Stimulated activated CD4-positive, alpha-beta T cell treated with anti-CD3 and anti-CD28 coated beads, Interleukin-1b, Interleukin-23, amount 100 ng/mL, for 24 hours (primary cell): ENCODE measurements at places on chromosomes 1 and 21.

DNA sequence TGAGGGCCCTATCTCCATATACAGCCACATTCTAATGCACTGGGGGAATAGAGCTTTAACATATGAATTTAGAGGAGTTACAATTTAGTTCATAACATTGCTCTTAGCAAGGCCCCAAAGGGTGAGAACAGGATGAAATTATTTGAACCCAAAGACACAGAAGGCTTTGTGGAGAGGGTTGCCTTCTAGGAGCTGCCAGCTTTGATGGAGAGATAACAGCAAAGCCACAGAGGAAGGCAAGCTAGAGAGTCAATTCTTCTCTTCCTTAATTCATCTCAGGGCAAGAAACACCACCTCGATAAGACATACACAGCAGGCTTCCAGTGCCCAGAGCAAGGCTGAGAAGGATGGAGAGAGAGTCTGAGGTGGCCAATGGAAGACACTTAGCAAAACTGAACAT lies 94.8 kb upstream of the TMPRSS15 start:
- no peak for DNase-seq

GRCh38 chr1:202268817-202269216 lies 72.9 kb downstream of the UBE2T start:
- no peak for DNase-seq

DNA sequence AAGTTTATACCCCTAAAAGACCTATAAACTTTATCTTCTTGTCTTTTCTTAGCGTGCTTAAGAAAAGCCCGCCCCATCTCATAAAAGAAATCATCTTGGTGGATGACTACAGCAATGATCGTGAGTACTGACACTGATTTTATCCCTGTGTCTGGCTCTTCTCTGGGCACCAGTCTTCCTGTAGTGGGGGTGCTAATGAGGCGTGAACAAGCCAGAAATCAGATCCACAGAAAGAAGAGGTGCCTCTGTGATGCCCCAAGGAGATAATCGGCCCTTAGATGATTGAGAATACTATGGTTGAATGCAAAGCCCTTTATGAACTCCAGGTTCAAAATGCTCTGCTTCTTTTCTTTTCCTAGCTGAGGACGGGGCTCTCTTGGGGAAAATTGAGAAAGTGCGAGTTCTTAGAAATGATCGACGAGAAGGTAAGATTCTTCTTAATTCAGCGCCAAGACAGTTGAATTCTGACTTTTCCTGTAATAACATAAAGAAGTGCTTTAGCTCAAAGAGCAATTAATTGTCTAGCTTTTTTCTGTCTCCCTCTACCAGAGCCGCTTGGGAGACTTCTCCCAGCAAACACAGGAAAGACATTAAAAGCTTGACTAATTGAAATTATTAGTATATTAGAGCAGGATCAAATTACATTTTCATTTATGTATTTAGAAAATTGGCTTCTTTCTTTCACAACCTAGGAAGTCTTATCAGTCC lies 169.4 kb downstream of the GALNT2 start:
- DNase-seq: no peak

DNA sequence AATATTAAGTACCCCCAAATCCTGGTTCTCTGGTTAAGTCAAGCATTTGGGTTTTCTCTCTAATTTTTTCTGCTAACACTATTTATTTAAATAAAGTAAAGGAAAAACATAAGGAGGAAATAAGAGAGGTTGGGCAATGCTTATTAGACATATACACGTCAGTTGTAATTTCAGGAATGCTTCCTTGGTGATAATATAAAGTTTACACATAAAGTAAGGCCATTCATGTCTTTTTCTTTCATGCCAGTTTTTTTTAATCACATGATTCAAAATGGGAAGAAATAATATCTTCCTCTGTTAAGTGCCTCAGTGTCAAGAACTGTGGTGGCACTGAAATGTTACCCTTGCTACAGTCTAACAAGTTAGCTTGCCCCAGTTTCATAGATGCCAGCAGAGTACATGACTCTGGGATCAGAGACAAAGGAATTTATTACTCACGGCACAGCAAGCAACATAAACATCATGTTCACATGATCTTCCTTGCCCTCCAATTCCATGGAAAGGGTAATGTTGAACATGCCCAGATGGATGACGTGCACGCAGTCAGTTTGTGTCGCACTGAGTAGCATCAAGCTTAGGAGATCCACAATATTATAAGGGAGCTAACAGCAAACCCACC lies 184.9 kb downstream of the PLA2G4A start:
- DNase-seq: no peak

GRCh38 chr1:99560207-99561040 lies 85.5 kb upstream of the PALMD start:
- DNase-seq: no peak

GRCh38 chr1:240693036-240693435 lies 81.1 kb upstream of the GREM2 start:
- DNase-seq: no peak

DNA sequence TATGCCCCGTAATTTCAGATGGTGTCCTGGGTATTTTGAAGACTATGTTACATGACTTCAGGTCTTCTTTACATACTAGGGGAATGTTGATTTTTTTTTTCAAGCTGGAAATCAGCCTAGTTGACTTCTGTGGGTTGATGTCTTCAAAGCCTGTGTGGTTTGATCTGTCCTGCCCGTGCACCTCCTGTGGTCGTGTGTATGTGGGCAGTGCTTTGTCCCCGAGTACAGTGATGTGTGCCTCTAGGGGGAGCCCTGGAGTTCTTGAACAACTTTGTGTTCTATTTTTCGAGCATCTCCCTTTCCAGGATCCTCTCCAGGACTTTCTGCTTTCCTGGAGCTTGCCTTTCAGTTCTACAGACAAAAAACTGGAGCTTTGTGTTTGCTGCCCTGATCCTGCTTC lies 28.9 kb downstream of the OBSCN start:
- DNase-seq: no peak

DNA sequence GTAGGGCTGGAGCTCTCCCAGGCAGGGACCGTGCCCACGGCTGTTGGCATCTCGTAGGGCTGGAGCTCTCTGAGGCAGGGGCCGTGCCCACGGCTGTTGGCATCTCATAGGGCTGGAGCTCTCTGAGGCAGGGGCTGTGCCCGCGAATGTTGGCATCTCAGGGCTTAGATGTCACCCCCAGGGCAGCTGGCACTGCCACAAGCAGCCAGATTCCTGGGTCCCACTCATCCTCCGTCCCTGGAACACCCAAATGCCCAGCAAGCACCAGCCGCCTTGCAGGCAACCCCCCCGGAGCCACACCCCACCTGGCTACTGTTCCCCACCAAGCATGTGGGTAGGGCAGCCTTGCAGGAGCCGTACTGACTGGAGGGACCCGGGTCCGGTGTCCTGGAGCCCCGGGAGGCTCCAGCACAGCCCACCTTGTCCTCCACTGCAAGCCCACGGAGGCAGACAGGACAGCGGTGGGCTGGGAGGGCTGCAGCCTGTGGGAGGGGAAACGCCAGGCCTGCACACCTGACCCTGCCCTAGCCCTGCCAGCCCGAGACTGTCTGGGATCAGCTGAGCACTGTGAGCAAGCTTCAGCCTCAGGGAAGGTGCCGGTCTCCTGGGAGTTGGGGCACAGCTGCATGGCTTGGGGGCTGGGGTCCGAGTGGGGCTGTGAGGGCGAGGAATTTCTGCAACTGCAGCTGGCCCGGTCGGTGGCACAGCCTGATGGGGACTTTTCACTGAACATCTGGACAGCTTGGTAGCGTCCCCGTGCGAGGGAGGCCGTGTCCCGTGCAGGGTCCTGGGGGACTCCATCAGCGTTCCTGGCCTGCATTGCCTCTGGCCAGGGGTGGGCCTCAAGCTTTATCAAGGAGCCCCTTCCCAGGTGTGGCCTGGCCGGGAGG lies 53.6 kb downstream of the COL18A1 start:
- DNase-seq: no peak

DNA sequence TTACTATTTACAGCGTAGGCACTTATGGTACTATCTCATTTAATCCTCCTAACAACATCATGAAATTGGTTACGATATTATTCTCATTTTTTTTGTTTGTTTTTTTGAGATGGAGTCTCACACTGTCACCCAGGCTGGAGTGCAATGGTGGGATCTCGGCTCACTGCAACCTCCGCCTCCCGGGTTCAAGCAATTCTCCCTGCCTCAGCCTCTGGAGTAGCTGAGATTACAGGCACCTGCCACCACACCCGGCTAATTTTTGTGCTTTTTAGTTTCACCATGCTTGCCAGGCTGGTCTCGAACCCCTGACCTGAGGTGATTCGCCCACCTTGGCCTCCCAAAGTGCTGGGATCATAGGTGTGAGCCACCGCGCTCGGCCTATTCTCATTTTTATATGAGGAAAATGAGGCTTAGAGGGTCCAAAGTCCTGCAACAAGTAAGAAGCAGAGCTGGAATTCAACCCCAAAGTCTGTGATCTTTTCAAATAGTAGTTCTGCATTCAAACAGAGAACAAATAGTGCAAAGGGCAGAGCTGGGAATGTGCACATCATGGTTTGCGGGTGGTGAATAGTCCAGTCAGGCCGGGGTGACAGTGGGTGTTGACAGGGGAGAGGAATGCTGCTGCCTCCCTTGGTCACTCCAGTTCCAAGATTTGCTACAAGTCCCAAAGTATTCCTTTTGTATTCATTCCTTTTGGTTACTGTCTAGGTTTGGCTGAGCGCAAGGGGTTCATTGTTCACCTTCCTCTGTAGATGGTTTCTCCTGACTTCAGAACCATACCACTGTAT lies 4.6 kb downstream of the PRUNE1 start:
- DNase-seq: no peak

DNA sequence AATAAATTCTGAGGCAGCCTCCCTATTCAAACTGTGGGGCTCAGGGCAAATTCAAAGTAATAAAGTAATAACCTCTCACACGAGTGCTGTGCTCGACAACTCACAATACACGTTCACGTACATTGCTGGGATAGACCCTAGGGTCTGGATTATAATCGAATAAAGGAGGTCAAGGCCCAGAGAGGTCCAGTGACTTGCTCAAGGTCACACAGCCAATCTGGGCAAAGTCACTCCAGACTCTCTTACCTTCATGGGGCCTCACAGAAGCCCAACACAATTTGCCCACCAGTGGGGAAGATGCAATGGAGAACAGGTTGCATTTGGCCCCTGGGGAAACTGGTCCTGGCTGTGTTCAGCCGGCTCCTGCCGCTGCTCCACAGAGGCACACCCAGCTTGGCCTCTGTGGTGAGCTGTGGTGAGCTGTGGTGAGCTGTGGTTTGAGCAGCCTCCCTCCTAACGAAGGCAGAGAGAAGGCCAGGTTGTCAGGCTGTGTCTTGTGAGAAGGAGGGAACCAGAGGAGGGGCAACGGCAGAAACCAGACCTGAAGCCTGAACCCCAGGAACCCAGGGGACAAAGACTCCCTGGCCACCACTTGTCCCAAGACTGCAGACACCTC lies 35.1 kb downstream of the NUAK2 start:
- DNase-seq: peak; percentile 55
